CD8-positive, alpha-beta T cell (primary cell): ENCODE measurements at places on chromosomes 13 and 19.

DNA sequence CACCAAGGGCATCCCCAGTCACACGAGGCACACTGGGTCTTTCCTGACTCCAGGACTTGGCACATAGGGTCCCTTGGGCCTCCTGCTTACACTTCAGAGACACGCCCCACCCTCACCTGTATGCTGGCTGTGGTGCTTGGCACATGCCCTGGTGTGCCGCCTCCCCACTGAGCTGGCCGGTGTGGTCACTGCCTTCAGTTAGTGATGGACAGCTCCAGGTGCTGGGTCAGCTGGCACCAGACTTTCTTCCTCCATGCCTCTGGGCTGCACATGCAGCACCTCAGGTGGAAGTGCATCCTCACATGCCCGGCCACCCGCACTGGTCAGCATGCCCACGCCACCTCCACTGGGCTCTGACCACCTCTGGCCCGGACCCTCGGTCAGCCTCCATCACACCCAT, 52.9 kb downstream of the KLF2 start:
- DNase-seq: no peak

- no peak for DNase-seq
Measured at GRCh38 chr19:29367791-29368222, 154.9 kb upstream of the UQCRFS1 start.

DNA sequence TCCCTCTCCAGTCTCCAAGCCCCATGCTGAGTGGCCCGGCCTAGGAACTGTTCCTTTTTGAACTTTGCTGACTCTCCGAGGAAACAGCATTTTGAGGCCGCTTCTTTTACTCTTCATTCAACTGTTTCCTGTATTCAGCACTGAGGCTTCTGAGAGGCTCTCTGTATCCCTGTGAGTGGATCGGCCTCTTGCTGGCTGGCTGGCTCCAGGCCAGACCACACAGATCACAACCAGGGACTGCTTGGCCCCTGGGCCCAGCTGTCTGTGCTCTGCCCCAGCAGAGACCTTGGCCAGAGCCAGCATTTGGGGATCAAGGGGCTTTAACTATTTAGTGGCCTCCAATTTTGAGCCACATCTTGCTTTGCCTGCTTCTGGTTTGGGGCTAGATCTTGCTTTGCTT, 75.6 kb upstream of the KL start:
- no peak for DNase-seq

DNA sequence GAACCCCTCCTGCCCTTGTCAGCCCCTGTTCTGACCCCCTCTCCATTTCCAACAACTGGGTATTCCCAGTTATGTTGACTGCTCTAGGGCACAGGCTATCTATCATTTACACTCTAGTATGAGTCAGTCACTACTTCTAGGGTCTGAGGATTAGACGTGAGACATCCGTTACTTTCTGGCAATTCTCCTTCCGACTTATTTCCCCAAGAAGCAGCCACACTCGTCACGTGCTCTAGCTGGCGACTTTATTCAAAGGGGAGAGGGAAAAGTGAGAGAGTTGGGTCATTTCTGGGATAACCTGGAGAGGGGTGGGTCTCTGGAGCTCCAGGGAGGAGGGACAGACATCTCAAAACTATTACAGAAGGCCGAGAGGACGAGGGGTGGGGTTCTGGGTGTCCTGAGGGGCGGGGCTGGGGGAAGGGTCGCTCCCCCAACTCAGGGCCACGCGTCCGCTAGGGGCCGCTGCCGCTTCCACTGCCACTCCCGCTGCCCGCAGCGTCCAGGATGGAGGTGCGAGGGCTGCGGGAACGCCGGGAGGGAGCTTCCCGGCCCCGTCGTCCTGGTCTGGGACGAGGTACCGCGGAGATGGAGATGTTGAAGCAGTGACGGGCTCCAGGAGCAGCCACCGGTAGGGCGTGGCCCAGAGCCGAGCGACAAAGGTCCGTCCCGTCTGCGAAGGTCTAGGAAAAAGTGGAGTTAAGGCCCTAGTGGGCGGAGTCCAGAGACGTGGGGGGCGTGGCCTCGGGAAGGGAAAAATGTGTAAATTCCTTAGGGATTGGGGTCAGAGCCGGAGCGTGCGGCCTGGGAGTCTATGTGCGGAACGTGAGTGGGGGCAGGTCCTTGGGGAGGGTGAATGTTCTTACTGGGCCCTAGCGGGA, 8.9 kb downstream of the RTBDN start:
- DNase-seq: peak; percentile 39
